Progenitor cell of endocrine pancreas (in vitro differentiated cells): ENCODE measurements at places on chromosomes 16 and 17.

DNA sequence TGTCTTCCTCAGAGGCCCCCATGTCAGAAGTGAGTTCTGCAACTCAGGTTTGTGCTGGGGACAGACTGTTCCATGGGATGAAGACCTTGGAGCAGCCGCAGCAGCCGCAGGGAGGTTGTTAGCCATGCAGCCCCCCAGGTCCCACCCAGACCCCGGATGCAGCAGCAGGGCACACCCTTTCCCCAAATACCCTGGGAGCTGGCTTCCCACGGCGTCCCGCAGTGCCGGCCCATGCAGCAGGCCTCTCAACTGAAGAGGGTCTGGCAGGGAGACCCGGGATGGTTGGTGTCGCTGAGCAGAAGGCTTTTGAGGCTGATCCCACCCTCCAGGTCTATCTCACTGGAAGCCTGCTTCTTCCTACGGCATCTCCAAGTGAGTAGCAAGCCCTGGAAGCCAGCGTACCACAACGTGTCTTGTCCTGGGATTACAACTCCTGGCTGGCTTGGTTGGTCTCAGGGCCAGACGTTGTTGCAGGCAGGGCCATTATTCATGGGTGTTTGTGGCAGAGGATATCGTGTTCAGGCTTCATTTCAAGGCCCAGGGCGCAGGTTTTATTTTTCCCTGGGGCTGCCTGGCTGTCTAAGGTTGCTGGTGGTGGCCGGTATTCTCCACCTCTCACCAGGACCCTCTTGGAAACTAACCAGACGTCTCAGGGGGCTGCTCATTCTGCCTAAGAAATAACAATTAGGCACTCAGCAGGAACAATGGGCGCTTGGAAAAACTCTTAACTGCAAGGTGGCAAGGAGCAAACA, 223.2 kb downstream of the C16orf95 start:
- no peak for DNase-seq

DNA sequence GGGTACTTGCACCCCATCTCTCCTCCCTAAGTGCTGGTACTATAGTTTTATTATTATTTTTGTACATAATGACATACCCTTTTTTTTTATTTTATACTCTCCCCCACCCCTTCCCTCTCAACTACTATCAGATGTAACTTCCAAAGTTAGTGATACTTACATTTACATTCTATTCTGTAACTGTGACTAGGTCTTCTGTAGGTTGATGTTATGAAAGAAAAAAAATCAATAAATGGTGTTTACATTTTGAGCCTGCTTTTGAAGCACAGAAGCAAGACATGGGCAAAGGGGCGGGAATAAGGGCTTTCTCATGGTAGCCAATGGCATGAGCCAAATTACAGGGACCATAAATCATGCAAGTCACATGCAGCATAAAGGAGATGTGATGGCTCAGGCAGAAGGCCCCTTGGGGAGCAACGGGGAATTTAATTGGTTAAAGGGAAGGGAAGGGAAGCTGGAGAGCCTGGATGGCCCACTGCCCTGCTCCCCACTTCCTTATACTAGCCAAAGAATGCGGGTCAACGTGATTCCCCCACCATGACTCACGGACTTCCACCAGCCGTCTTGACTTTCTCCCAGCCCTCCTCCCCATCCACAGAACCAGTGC, 2.4 kb upstream of the ACSF2 start:
- no peak for DNase-seq

- no peak for DNase-seq
Observed at GRCh38 chr16:66374176-66374575, 7.7 kb downstream of the CDH5 start.

- DNase-seq = no peak
Observed at GRCh38 chr16:60123392-60124023, 1389.4 kb upstream of the GOT2 start.

DNA sequence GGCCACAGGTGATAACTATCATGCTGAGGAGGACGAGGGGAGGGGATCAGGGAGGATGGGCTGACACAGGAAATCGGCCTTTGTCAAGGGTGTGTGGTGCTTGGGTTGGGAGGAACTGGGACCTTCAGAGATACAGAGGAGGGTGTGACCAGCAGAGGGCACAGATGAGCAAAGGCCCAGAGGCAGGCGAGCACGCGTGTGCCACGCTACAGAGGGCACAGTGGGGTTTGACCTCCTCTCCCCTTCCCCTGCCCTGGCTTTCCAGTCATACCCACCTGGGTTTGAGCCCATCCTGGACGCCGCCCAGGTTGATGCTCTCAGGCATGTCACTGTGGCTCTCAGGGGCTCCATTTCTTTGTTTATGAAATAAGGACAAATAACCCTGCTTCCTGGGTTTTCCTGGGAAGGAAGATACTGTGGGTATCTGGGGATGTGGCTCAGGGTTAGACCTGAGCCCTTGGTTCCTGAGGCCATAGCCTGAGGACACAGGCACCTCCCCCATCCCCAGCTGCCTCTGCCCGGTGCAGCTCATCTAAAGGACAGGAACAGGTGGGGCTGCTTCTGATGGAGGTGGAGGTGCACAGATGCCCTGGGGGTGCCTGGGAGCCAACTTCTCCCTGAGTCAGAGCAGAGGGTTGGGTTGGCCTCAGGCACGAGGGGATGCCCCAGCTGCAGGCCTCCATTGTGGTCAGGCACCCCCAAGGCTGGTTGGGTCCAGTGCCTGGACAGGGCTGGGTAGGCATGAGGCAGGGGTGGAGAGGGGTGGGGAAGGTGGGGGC, 51.8 kb downstream of the BEAN1 start:
- DNase-seq = no peak

DNA sequence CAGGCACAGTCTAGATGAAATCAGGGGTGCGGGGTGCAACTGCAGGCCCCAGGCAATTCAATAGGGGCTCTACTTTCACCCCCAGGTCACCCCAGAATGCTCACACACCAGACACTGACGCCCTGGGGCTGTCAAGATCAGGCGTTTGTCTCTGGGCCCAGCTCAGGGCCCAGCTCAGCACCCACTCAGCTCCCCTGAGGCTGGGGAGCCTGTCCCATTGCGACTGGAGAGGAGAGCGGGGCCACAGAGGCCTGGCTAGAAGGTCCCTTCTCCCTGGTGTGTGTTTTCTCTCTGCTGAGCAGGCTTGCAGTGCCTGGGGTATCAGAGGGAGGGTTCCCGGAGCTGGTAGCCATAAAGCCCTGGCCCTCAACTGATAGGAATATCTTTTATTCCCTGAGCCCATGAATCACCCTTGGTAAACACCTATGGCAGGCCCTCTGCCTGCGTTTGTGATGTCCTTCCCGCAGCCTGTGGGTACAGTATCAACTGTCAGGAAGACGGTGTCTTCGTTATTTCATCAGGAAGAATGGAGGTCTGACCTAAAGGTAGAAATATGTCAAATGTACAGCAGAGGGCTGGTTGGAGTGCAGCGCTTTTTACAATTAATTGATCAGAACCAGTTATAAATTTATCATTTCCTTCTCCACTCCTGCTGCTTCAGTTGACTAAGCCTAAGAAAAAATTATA, 1.6 kb downstream of the HBA1 start:
- no peak for DNase-seq

DNA sequence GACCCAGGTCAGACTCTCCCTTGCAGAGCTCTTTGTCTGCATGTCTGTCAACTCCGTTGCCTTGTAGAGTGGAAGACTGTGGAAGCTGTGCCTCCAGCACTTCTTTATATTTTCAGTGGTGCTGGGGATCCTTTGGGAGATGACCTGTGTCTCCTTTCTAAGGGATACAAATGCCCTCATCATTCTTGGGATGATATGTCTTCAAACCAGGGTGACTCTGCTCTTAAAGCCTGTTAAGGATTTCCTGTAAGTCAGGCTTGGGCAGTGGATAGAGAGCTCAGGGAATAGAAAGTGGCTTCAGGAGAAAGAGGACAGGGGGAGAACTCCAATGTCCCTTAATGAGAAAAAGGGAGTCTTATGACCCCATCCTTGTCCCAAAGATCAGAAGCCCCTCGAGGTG, 1.5 kb downstream of the HOXB3 start:
- DNase-seq = no peak

- DNase-seq = no peak
Observed at GRCh38 chr16:78102122-78102660, 2.7 kb downstream of the WWOX start.

- DNase-seq = no peak
Observed at GRCh38 chr16:54462151-54462651, 175.6 kb upstream of the IRX3 start.

DNA sequence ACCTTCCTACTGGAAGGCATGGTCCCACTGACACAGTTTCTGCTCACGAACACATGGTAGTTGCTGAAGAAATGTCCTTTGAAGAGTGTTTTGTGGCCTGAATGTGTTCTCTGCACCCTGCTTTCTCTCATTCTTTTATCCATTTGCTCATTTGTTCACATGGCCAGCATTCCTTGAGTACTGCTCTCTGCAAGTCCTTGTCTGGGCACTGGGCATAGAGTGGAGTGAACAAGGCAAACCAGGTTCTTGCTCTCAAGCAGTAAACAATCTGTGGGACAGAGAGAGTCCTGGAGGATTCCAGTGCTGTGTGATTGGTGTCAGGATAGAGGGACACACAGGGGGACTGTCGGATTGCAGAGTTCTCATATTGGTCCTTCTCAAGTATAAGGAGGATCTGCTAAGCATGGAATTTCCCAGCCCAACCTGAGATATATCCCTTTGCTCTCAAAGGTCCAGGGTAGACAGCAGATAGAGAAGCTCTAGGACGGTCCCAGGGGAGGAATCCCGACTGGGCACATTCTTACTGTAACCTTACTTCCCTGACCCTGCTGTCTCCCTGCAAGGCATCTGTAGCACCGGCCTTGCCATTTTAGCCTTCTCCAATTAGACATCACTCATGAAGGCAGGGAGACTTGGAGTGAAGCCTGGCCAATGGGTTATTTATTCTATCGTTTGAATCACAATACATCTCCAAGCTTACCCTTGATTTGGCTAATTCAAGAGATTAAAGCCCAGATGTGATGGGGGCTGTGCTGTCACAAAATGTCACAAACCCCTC, 32.3 kb downstream of the ARL4D start:
- DNase-seq = no peak

GRCh38 chr17:28843816-28844148, 1.2 kb upstream of the FAM222B start:
- no peak for DNase-seq

GRCh38 chr16:55035956-55036355, 105.3 kb downstream of the IRX5 start:
- DNase-seq = no peak

DNA sequence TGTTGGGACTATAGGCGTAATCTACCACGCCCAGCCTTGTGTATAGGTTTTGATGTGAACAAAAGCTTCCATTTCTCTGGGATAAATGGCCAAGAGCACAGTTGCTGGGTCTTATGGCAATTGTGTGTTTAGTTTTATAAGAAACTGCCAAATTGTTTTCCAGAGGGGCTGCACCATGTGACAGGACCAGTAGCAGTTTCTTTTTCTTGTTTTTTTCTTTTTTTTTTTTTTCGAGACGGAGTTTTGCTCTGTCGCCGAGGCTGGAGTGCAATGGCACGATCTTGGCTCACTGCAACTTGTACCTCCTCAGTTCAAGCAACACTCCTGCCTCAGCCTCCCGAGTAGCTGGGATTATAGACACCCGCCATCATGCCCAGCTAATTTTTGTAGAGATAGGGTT, 34.3 kb upstream of the CBX4 start:
- no peak for DNase-seq
